ENCODE measurements at places on chromosomes 5 and 9. TPM values are rescaled to one million over a fixed set of nuclear protein-coding genes. Genes with fewer than 3 reads are reported as not detected.
A peak's percentile ranks its signal among the peaks of the same experiment; 100 is the strongest.

The FLT4 gene
- 0.76 TPM for total RNA-seq

GRCh38 chr5:174283211-174284005 is 237.9 kb downstream of the NSG2 start:
- no peak for DNase-seq

The PROB1 gene
- total RNA-seq: 2.3 TPM

- no peak for DNase-seq
Measured at GRCh38 chr5:138645778-138646575, 70.8 kb upstream of the HSPA9 start.

The C9 gene
- not detected for total RNA-seq

DNA sequence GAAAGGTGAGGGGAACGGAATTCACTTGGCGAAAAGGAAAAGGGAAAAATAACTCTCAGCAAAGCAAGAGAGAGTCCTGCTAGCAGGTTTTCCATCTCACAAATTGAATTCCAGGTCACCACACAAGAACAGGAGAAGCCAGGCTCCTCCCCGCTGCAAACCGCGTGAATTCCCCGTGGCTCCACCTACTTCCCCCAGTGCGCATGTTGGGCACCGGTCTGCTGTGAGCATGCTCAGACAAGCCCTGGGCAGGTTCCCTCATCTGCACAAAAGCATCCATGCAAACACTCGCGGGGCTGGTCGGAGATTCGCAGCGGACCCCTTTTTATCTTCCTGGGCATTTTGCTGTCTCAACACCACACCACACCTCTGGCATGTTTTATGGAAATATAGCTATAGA is 58.5 kb upstream of the S1PR3 start:
- no peak for DNase-seq

- DNase-seq: no peak
Measured at GRCh38 chr5:167512111-167512510, 779.3 kb upstream of the WWC1 start.

The ROR2 gene
- 12.9 TPM for total RNA-seq

The ECSCR gene
- total RNA-seq: not detected

The RNF183 gene
- not detected for total RNA-seq

GRCh38 chr9:71910650-71911060 is 338 bp downstream of the ABHD17B start:
- DNase-seq: peak; percentile 78

The SLC36A3 gene
- not detected for total RNA-seq

GRCh38 chr9:126389992-126390391 is 63.4 kb downstream of the MVB12B start:
- no peak for DNase-seq

The COL15A1 gene
- total RNA-seq: 16.8 TPM

DNA sequence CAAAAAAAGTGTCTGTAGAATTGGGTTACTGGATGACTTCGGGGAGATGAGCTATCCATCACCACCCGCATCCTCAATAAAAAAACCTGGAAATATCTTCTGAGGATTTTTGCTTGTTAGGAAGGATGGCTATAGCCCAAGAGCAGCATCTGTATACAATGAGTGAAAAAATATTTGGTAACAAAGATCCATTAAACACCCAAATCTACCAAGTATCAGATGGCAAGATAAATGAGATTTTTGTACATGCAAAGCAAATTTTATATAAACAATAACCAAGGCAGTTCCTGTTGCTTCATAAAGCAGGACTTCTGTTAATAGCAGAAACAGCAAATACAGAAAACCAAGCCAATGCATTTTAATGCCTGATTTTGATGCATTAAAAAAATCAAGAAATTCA is 166.6 kb downstream of the SLC28A3 start:
- DNase-seq: no peak

DNA sequence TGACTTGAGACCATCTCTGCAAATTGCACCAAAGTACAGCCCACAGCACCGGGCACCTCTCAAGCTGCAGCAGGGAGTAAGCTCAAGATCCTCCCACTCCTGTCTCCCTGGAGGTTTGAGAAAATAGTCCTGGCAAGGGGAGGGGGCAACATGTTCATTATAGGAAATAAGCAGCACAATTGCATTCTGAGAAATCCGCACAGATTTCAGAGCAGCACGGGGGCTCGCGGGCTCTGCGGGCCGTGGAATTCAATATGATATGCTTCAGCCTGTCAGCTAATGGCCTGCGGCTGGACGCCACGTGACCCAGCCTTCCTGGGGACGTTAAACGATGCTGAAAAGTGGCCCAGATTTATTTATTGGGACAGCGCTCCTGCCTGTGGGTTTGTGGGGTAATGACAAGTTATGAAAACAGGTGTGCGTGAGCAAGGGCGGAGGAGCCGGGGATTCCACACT is 156.4 kb downstream of the DAB2IP start:
- DNase-seq: no peak

The LEAP2 gene
- total RNA-seq: not detected

DNA sequence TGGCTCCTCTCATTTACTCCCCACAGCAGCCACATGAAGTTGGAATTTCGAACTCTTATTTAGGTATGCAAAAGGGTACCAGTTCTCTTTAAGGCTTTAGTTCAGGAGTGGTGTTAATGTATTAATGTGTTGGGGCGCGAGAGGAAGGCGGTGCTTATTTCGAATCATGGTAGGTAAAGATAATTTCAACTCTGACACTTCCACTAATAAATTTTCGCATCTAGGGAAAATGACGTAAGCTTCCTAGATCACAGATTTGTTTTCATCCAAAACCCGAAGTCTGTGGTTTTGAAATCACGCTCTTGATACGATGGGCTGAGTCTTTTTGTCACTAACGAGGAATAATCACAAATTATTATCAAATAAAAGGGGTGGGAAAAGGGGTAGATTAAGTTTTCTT is 681 bp downstream of the PPWD1 start:
- peak; percentile 28 for DNase-seq

DNA sequence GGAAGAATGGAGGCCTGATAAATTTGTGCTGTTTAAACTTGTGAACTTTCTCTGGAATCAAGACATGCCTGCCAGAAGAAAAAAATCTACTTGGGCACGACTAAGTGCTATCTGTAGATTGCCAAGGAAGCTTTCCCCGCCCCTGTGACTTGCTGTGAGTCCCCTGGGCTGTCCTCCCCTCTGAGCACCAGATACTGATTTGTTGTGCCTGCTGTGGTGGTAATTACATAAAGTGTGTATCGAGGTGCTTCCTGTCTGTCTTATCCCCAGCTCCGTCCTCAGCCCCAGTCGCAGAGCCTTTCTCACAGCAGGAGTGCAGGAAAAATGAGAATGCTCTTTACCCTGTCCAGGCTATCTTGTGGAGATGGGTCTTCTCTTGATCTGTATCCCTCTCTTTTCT is 53.9 kb downstream of the TRIO start:
- DNase-seq: no peak

The DMGDH gene
- total RNA-seq: 0.38 TPM

DNA sequence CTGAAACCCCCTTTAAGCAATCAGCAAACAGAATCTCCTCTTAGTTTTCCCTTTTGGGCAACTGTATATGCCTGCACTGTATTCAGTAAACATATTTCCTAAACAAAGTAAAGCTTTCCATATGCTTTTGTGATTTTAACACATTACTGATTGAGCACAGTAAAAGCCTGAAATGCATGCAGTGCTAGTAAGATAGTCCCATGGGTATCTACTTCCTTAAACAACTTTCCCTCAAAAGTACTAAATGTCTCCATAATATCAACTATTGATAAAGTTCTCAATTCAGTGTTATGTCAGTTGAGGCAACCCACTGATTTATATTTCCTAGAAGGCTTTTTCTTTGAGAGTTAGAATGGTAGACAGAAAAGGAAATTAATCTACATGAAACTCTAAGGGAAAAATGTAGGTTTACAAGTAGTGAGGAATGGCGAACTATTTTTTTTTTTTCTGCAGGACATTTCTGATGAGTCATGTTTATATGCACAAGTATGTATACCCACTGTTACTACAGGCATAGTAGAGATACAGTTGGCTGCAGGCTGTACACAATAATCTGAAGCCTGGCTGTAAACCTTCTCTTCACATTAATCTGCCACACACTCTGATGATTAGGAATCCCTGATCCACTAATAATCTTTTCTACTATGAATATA is 31.2 kb upstream of the CEP120 start:
- DNase-seq: peak; percentile 20

DNA sequence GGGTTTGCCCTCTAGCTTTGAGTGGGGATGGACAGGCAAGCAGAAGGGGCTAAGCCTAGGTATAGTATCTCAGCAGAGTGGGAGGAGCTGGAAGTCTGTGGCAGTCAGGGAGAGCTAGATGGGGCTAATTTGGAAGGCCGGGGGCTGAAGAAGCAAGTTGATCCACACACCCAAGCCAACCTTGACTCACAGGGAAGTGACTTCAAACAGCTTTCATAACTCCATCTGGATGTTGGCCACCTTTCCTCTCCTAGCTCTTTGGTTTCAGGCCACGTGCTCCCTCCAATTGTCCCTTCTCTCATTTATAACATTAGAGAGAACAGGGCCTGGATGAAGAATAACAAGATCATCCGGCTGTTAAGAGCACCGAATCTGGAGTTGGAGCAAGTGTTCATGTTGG is 36.8 kb downstream of the EGR1 start:
- peak; percentile 74 for DNase-seq

DNA sequence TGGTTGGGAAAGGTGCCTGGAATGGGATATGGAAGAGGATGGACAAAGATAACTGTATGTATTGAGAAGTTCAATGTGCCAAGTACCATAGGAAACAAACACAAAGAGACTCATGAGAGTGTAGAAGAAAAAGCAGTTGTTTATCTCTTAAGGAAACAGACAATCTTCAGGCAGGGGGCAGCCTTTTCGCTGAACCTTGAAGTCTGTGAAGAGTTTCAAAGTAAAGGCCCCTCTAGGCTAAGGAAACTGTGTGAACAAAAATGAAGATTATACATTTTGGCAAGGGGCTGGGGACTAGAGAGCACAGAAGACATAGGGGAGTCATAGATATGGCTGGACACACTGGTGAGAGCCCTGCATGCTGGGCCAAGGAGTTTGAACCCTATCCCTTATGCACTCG is 27.5 kb upstream of the FRMPD1 start:
- DNase-seq: no peak

DNA sequence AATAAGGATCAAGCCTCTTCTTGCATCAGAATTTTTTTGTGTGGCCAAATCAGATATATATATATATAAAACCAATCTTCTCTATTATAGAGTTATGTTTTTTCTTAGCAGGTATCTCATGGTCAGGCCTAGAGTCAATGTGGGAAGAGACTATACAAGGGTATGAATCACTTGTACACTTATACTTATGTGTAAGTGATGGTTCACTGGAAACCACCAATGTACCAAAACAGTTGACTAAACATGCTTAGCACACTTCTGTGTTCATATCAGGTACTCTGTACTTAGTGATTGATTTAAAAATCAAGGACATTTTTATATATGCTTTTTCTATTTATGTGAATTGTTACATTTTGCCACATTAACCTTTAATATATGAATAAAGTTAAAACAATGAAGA is 92.6 kb downstream of the CWC27 start:
- DNase-seq: no peak

GRCh38 chr5:113378514-113378913 is 56.3 kb downstream of the TSSK1B start:
- DNase-seq: no peak

- DNase-seq: no peak
Measured at GRCh38 chr9:99026271-99026955, 78.5 kb upstream of the TGFBR1 start.

DNA sequence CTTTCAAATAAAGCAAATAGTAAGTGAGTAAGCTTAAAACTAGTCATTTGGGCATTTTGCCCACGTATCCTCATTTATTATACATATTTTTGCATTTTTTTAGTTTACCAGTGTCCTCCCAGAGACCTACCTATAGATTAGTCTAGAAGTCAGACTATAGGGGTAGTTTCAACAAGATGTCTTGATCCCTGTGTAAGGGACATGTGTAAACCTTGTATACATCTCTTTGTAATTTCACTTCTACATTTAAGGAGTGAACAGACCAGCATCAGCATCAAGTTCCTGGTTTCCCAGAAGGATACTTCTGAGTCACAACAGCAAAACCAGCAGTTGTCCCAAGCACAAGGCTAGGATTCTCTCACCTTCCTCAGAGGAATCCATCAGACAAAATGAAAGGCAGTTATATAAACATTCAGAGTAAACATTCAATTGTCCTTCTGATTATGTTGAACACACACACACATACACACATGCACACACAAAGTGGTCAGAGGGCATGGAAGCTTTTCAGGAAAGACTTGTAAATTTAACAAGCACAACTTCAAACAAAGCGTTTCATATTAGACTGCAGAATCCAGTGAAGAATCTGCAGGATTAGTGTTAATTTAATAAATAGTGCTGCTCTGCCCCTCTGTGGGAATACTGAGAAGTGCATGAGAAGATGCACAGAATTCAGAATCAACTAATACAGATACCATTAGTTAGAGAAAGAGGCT is 55.4 kb downstream of the HINT1 start:
- peak; percentile 62 for DNase-seq

The CAVIN4 gene
- total RNA-seq: 1.9 TPM
